ENCODE measurements at places on chromosomes 11 and 22.

GRCh38 chr22:32265882-32266767, 11.0 kb upstream of the SLC5A4 start:
- peak; percentile 38 for DNase-seq

GRCh38 chr11:133705873-133706272, 139.4 kb downstream of the SPATA19 start:
- no peak for DNase-seq

DNA sequence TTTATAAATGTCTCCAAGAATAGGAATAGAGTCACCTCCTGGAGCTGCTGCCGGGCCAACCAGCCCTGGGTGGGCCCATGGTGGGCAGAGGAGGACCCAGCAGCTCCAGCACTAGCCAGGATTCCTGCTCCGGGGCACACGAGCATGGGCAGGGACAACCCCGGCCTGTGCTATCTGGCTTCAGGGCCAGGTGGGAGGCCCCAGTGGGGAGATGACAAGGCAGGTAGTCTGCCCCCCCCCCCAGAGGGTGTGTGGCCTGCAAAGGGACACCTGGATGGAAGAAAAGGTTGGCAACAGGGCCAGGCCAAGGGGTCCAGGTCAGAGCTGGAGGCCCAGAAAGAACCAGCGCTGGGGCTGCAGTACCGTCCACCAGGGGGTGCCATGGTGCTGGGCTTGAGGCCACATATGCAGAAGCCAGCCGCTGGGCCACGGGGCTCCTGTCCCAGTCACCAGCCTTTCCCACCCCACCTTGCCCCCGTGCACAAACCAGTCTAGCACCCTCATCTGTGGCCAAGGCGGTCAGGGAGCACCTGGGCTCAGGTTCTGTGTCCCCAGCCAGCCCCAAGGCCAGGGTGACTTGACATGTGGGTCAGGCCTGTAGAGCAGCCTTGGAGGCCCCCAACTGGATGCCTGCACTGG, 3.4 kb downstream of the TSPAN32 start:
- no peak for DNase-seq

GRCh38 chr11:45644981-45645889, 20.2 kb downstream of the CHST1 start:
- DNase-seq = no peak

DNA sequence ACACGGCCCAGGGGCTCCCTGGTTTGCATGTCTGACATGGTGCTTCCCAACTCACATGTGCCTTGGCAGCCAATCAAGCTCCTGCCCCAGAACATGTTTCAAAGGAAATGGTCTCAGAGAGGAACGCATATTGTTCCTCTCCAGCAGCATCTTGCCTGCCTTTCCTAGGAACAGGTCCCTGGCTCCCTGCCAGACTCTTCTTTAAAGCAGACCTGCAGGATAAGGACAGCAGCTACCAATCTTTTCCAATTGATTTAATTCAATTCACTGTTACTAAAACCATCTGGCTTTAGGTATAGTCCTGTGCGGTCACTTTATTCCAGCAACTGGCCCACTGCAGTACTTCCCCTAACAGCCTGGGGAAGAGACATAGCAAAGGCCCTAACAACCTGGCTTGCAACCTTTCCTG, 79.9 kb downstream of the AMBRA1 start:
- peak; percentile 46 for DNase-seq

GRCh38 chr22:23826510-23827350, 12.1 kb downstream of the DERL3 start:
- DNase-seq = no peak

GRCh38 chr11:46047520-46047919, 73.7 kb downstream of the PHF21A start:
- DNase-seq = no peak

DNA sequence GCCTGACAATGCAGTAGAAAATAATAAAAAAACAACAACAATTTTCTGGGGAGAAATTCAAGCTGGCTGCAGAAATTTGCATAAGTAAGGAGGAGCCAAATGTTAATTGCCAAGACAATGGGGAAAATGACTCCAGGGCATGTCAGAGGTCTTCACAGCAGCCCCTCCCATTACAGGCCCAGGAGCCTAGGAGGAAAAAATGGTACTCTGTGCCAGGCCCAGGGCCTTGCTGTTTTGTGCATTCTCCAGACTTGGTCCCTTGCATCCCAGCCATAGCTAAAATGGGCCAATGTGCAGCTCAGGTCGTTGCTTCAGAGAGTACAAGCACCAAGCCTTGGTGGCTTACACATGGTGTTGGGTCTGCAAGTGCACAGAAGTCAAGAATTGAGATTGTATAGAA, 45.5 kb downstream of the MS4A2 start:
- DNase-seq = no peak

DNA sequence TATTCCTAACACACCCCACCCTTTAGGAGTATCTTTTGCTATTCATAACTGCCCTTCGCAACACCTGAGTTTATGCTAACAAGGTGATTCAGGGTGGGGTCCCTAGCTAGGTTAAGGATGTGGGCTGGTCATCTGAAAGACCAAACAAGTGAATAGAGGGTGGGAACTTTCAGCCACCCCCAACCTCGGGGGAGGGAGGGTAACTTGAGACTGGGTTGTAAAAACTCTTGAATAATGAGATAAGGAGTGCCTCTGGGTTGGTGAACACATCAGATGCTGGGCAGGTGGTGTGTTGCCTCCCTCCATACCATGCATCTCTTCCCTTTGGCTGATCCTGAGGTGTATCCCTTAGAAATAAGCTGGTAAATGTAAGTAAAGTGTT, 111.5 kb downstream of the SWAP70 start:
- DNase-seq = no peak

DNA sequence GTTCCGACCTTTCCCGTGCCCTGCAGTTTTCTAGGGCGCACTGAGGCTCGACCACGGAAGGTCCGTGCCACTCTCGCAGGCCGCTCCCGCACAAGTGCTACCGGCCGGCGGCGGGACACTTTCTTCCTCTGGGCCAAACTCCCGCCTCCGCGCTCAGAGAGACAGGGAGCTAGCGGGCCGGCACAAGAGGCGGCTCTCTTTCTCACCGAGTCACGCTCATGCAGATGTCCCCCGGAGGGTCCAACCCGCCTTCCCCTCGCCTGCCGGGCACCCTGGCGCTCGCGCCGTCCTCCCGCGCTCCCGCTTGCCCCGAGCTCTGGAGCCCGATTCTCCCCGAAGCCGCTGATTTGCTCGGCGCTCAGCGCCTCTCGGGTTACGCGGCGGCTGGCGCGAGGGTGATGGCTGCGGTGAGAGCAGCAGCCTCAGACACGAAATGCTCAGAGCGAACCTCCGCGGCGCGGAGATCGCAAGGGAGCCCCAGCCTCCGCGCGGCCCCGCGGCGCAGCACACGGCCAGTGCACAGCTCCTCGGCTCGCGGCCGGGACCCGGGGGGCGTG, 1.0 kb downstream of the LMO1 start:
- DNase-seq = no peak

- no peak for DNase-seq
Observed at GRCh38 chr11:6040874-6041273, 10.3 kb upstream of the OR56A1 start.

DNA sequence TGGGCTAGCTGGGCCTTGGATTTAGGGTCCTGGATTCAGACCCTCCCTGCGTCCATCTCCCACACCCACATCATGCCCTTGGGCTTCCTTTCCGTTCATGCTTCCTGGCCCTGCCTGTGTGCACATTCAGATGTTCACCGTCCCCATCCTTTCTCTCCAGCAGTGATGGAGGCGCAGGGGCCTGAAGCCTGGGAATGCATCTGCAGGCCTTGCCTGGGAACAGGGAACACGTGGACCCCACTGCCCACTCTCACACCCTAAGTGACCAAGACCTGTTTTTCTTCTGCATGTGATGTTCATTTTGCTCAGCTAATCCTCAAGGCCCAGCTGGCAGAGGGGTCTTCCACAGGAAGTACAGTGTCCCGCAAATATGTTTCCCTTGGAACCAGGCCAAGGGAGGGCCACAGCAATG, 91.6 kb upstream of the PARVA start:
- DNase-seq = no peak

GRCh38 chr11:101617735-101618332, 34.0 kb upstream of the TRPC6 start:
- DNase-seq = no peak
